T-cell (primary cell): ENCODE measurements at places on chromosomes 2 and 18.

- DNase-seq = no peak
These were observed 153.3 kb downstream of the LDLRAD4 start for GRCh38 chr18:13371689-13372418.

GRCh38 chr18:58654896-58655614, 16.2 kb upstream of the MALT1 start:
- DNase-seq = no peak

GRCh38 chr2:72126186-72127100, 21.2 kb downstream of the CYP26B1 start:
- DNase-seq = no peak

- no peak for DNase-seq
These were observed 1232.0 kb upstream of the FAM98A start for GRCh38 chr2:34831096-34831495.

DNA sequence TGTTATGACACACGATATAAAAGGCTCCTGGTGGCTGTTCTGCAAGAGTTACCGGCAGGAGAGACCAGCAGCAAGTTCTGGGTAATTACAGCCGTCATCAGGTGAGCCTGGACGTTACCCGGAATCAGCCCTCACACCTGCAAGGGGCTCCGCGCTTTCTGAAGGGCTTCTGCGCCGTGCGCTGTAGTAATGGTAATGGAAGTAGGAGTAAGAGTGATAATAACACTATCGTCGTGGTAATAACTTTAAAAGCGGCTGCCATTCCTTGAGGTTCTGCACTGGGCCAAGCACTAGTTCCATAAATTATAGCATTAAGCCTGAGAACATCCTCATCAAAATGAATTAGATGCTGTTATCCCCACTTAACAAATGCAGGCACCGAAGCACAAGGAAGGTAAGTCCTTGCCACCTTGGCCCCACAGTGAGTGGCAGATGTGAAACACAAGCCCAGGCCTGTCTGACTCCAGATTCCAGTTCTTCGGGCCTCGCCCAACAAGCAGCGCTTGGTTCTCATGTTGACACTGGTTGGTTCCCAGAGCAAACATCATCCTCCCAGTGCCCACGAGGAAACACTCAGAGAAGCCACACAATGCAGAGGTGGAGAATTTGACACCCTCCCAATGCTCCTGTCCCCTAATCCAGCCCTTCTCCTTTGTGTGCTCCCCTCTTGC, 205.2 kb downstream of the EIPR1 start:
- DNase-seq = no peak

- DNase-seq = no peak
These were observed 459.4 kb downstream of the EPHA4 start for GRCh38 chr2:221112744-221113143.

DNA sequence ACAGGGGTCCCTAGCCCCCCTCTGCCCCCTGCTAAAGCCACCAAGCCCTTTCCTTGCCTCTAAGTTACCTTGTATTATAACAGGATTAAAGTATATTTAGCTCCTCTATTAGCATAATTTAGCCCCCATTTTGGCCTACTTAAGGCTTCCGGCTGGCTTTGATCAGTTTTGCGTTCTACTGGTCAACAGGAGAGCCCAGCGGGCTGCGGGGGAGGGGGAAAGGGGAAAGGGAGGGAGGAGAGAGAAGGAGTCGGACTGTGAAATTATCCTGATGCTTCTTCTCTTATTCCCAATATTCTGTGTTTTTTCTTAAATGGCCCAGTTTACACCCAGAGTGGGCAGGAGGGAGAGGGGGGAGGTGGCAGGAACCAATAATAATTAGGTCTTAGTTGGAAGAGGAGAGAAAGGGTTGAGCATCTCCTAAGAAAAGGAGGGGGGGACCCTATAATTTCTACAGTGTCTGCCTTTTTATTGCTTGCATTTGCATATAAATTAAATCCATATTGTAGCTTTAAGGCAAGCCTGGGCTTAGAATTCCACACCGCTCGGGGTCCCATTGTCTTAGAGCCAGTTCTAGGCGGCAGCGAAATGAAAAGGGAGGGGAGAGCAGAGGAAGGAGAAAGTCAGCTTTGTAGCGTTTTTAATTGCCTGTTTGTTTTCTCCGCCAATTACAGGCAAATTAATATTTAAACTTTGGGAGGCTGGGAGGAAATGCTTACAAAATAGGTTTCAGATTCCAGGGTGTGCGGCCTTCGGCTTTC, 39.6 kb downstream of the EN1 start:
- no peak for DNase-seq

DNA sequence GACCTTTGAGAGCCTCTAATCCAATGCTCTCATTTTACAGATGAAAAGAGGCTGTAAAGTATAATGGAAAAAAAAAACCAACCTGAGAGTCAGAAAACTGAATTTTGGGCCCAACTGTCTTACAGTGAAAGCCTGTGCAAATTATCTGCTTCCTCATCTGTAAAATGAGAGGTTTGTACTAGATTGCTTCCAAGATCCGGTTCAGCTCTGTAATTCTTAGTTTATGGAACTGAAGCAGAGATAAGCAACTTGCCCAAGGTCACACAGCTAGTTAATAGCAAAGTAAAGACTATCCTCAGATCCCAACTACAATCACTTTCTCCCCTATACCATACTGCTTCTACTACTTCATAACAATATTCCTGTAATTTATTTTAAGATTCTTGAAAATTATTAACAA, 6.3 kb downstream of the TLK1 start:
- no peak for DNase-seq

- no peak for DNase-seq
These were observed 25.5 kb downstream of the CRACDL start for GRCh38 chr2:98910349-98911125.

DNA sequence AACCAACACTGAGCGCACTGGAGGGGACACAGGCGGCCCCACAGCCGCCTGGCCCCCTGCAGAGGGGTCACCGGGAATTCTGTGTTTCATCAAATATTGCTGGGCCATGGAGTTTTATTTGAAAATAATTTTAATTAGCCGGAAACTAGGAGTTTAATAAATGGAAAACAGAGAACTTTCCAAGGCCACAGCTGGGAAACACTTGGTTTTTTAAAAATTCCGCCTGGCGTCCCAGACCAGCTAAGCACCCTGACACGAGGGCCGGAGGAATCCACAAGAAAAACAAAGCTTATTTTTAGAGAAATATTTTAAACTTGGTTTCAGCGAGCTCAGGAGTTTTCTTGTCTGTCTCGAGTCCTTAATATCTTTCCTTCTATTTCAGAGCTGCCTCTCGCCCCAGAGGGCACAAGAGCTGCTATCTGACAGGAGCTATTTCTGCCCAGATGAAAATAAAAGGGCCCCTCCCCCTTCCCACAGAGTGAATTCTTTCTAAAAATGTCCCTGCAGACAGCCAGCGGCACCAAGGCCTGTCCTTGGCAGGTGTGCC, 8.2 kb downstream of the ZFP36L2 start:
- no peak for DNase-seq

GRCh38 chr18:44497311-44497710, 183.4 kb upstream of the SETBP1 start:
- DNase-seq = no peak

DNA sequence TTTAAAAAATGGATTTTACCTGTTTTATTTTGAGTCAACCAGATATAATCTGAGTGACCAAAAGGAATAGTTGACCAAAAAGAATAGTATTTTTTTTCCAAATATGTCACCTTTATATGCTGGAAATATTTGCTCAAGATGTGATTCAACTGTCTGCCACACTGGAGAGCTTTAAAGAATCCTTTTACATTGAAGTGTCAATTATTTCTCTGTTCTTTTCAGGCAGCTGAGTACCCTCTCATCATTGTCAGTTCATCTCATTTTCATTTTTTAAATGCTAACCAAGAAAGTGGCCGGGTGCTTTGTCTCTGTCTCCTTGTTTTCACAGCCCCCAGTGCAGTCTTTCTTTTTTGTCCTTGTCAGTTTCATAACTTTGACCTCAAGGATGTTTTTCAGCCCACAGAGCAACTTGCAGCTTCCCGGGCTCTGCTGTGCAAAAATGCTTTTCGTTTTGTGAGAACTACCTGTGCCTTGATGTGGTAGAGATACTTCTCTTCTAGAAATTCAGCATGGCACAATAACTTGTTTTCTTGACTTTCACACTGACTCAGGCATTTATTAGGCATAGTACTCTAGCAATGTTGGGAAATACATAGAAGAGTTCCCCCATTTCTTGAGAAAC, 23.4 kb upstream of the CERS6 start:
- peak; percentile 18 for DNase-seq

DNA sequence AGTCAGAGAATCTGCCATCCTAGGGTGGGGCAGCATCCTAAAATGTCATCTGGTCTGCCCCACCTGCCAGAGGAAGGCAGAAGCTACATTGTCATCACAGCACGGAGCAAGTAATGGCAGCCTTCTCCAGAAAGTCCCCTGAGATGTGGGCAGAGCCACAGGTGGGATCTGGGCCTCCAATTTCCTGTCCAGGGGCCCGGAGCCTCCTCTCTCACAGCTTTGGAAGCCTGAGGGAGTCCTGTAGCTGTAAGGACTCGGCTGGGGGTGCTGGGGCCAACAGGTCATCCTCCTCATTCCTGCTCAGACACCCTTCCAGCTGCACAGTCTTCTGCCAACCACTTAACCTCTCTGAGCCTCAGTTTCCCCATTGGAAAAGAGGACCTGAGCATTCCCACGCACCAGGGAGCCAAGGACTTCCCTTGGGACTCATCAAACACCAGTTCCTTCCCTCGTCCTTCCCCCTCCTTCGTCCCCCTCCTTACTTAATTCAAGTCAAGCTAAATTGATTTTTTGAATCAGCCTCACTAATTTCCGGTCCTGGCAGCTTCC, 48.6 kb upstream of the ID2 start:
- no peak for DNase-seq

GRCh38 chr2:61707984-61708852, 145.6 kb downstream of the FAM161A start:
- no peak for DNase-seq

- no peak for DNase-seq
These were observed 115.4 kb downstream of the ACTR3 start for GRCh38 chr2:114005110-114005783.

DNA sequence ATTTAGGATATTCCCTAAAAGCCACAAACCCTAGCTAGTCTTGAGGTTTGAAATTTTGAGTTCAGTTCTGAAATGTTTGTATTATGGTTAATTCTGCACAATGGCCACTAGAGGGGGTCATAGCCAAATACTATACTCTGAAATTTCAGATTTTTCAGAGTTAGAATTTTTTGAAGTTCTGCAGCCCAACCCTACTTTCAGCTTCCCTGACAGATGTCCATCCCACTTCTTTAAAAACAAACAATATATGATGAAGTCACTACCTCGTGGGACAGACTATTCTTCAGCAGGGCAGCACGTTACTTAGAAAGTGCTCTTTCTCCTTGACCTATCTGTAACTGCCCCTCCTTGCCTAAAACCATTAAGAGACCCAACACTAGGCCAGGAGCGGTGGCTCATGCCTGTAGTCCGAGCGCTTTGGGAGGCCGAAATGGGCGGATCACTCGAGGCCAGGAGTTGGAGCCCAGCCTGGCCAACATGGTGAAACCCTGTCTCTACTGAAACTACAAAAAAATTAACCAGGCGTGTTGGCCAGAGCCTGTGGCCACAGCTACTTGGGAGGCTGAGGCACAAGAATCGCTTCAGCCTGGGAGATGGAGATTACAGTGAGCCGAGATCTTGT, 48.2 kb upstream of the PAPOLG start:
- DNase-seq = no peak

GRCh38 chr18:38690626-38691025, 1125.0 kb upstream of the CELF4 start:
- DNase-seq = no peak

- DNase-seq = no peak
These were observed 51.3 kb upstream of the FOSL2 start for GRCh38 chr2:28341208-28341891.

DNA sequence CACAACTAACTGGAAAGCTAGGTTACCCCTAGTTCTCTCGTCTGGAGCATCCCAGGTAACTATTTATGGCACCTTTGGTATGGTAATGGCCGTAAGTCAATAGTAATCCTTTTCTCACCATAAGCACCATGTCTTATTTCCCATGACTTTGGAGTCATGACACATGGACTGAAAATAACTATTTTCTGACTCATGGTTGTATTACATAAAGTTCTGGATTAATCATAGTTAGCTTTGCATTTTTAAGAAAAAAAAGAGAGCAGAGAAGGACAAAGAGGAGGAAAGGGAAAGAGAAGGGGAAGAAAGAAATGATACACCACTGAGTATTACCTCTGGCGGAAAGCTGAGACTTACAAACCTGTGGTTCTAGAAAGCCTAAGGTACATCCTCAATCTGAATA, 99.3 kb downstream of the BIN1 start:
- DNase-seq = no peak

GRCh38 chr2:238808761-238809160, 39.1 kb upstream of the TWIST2 start:
- DNase-seq = no peak

DNA sequence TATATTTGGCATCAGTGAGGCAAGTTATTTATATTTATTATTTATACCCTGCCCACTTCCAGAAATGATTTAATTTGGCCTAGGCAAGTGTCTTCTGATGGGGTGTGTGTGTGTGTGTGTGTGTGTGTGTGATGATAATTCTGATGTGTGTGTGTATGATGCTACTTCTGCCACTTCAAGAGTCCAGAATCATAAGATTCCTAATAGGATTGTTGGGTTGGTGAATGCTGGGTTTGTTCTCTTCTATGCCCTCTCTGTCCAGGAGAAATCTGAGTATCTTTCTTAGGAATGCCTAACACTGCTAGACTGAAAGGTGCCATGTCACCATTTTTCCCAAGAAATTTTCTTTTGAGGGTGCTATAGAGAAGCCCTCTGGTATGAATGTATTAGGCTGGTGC, 122.5 kb downstream of the SPTBN1 start:
- no peak for DNase-seq

DNA sequence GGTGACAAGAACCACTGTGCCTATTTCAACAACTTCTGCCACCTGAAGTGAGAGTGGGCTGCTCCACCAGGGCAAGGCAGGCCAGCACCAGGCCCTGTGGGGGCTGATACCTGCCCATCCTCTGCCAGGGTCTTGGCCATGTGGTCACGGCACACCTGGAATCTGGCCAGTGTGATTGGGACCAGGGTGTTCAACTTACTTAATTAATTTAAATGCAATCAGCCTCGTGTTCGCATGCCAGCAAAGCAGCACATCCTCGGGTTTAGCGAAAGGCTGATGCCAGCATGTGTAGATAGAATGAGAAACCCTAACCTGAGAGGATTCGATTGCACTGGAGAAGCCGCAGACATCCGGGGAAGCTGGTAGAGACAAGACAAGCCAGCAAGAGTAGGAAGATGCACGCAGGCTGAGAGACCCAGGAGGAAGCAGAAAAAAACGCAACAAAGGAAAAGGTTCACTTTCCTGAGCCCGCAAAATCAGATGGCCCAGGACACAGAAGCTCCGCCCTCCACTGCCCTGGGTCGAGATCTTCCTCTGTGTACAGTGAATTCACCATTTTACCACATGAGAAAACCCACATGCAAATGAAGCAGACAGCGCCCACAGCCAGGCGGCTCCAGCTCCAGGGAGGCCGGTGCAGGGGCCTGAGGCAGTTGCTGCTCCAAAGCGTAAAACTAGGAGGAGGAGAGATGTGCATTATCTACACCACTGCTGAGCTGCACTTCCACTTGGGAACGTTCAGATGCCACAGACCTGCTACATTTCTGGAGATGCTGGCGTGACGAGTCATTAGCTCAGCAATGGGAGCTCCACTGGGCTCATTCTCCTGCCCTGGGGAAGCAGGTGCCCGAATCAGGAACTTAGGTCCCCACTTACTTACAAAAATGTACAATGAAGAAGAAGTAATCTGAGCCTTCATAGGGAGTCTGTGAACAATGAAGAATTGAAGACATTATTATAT, 92.1 kb downstream of the TMEM18 start:
- DNase-seq = peak; percentile 5
